Substantia nigra (tissue), 51 donors: ENCODE measurements at places on chromosomes 5 and 9.

DNA sequence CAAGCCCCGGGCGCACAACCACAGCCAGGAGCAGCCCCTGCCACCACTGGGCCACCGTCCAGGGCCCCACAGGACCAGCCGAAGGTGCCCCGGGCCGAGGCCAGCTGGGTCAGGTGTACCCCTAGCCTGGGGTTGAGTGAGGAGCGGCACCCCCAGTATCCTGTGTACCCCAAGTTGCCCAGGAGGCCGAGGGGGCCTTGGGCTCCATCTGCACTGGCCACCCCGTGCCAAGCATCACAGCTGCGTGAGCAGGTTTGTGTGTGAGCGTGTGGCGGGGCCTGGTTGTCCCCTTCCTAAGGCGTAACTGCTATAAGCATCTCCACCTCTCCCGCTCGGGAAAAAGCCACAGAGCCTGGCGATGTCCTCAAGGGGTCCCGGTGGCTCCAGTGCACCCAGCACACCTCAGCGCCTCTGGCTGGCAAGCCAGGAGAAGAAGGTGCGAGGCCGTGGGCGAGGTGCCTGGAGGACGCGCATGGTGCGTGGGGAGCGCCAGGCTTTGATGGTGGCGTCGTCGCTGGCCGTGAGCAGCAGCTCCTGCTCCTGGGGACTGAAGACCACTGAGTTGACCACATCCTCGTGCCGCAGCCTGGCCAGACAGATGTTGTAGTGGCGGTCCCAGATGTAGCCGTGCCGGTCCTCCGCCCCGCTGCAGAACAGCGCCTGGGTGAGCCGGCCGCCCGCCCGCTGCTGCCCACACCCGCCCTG lies 3.9 kb downstream of the FBXW5 start:
- DNase-seq = no peak

DNA sequence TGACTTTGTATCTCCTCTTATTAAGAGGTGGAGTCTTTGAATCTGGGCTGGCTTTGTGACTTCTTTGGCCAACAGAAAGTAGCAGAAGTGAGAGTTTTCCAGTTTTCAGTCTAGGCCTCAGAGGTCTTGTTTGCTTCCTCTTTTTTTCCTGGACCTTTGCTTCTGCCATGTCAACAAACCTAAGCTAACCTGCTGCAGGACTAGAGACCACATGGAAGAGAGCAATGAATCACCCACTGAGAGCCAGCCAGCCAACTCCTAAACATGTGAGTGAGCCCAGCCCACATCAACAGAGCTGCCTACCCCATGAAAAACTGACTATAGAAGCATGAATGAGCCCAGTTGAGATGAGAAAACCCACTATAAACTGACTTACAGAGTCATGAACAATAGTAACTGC lies 29.9 kb downstream of the MRPL22 start:
- no peak for DNase-seq

- peak; percentile 26 for DNase-seq
Measured at GRCh38 chr5:128782446-128782845, 182.8 kb upstream of the SLC27A6 start.

GRCh38 chr9:72371151-72371550 lies 6.1 kb upstream of the ZFAND5 start:
- no peak for DNase-seq

DNA sequence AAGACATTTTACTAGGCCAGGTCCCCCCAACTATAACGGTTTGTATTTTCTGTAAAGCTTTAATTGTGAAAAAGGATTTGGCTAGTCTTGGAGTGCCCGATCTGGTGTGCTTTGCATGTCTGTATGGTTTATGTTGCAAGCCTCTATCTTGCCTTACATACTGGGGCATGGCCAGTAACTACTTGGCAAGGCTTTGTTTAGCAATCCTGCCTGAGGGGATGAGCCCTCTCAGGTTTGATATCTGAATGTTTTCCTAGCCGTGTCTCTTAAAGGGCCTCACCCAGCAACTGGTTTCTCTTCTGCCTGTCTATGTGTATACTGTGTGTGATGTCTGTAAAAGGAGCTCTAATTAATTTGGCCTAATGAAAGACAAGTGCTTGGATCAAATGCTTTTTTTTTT lies 61.3 kb upstream of the SPINK5 start:
- no peak for DNase-seq

DNA sequence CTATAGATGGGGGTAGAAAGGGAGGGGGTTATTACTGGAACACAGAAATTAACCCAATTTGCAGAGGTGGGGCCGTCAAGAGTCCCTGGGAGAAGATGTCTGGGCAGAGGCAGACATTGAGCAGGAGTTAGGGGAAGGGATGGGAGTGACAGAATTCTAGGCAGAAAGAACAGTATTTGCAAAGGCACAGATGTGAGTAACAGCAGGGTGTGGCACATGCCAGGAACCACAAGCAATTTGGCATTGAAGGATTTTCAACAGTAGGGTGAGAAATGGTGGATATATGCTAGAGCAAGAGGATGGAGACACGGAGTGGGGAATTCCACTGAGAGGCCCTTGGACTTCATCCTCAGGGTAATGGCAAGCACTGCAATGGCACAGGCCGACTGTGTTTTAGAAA lies 71.6 kb upstream of the FRRS1L start:
- DNase-seq = no peak

- DNase-seq = no peak
Measured at GRCh38 chr9:13324988-13325387, 45.5 kb upstream of the MPDZ start.

DNA sequence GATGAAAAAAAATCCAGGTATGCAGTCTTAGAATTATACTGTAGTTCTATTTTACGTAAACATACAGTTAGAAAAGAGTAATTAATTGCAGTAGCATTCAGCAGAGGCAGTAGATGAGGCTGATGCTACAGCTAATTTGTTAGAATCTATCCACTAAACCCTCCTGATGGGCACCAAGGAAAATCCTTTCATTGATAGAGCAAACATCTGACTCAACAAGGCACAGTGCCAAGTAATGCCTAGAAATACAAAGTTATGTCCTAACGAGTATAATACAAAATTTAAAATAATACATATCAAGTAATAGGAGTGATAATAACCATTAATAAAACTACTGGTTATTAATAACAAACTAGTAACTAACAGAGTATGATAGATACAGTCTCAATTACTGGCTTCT lies 9.0 kb downstream of the MOCS2 start:
- DNase-seq = no peak

DNA sequence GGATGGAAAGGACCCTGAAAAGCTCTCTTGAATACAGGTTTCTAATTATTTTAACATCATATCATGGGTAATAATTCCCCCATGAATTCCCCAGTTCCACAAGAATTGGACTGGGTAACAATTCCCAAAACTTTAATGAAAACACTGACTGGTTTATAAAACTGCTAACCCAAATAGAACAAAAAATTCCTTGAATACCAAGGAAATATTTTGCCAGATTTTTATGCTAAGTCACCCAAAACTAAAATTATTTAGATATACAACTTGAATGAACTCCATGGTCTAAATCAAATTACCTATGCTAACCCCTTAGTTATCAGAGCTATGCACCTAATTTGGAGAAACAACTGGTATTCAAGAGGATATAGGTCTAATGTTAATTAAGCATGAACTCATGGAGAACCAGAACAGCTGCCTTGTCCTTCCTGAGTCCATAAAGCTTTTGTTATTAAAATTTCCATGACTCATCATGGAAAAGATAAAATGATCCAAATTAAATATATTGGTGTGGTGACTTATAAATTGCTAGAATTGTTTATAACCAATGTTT lies 164.9 kb upstream of the TUT7 start:
- no peak for DNase-seq

- no peak for DNase-seq
Measured at GRCh38 chr9:80797101-80797829, 892.1 kb downstream of the TLE1 start.

GRCh38 chr9:114603248-114603647 lies 7.8 kb upstream of the TMEM268 start:
- no peak for DNase-seq

DNA sequence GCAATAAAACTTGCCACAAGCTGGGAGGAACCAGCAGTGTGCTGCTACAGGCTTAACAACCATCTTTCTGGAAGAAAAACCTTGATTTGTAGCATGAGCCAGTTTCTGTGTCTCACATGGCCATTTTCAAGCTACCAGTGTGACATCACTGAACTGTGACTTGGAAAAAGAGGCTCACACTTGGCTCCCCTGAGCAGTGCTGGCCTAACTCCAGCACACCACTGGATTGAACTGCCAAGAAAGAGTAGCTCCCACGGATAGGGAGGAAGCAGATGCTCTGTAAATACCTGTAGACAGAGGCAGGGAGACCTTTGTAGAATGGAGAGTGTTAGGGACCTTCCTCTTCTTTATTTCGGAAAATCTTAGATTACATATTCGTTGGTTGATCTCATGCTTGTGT lies 197.9 kb downstream of the SH3GL2 start:
- peak; percentile 51 for DNase-seq

- no peak for DNase-seq
Measured at GRCh38 chr5:123116058-123116457, 27.0 kb downstream of the PRDM6 start.

DNA sequence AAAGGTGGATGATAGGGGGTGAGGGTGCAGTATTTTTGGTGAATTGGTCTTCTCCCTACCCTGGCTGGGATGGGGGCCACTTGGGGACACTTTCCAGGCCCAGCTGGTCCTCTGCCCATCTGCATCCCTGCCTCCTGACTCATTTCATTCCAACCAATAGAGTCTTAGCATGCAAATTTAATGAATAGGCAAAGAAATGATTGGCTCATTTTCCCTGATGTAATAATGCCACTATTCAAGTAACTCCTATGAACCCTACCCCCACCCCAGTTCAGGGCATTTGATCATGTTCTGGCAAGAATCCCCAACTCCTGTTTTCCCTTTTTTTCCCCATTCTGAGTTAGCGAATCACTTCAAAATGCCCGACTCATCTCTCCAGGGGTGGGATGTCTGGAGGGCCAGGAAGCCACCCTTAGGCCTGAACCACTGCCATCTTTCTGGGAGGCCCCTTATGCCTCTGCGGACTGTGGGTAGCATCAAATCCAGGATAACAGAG lies 56.7 kb downstream of the PCDH1 start:
- DNase-seq = peak; percentile 67

GRCh38 chr9:115593587-115594091 lies 475.7 kb upstream of the TNC start:
- DNase-seq = no peak

GRCh38 chr9:4984171-4984620 lies 876 bp upstream of the JAK2 start:
- DNase-seq = no peak

GRCh38 chr5:102554082-102554481 lies 55.3 kb upstream of the SLCO6A1 start:
- DNase-seq = no peak

- no peak for DNase-seq
Measured at GRCh38 chr9:26685818-26686217, 206.8 kb downstream of the CAAP1 start.

DNA sequence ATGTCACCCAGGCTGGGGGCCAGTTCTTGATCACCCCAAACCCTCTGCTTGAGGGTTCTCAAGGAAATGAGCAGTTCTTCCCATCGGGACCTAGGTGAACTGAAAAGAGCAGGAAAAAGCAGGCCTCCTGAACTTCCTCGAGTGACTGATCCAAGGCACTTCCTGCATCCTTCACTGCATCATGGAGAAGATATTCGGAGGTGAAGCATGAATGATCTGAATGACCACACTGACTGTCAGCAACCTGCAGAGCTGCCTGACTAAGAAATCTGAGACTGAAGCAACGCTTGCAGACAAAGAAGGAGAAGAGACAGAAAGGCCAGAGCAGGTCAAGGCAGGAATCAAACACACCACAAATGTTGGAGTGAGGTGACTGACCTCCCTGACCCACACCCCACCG lies 420.2 kb downstream of the AGTPBP1 start:
- DNase-seq = no peak

DNA sequence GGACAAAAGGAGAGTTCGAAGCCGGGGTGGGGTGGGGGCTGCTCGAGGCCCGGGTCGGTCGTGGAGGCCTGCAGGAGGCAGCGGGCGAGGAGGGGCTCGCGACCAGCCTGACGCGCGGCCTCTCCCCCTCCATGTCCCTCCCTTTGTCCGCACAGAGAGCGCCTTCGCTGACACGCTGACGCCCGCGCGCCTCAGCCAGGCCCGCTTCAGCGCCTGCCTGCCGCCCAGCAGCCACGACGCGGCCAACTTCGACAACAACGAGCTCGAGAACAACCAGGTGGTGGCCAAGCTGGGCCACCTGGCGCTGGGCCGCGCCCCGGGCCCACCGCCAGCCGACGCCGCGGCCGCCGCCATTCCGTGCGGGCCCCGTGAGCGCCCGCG lies 42.2 kb downstream of the NEURL1B start:
- no peak for DNase-seq

- DNase-seq = no peak
Measured at GRCh38 chr5:5085381-5085780, 54.7 kb upstream of the ADAMTS16 start.

DNA sequence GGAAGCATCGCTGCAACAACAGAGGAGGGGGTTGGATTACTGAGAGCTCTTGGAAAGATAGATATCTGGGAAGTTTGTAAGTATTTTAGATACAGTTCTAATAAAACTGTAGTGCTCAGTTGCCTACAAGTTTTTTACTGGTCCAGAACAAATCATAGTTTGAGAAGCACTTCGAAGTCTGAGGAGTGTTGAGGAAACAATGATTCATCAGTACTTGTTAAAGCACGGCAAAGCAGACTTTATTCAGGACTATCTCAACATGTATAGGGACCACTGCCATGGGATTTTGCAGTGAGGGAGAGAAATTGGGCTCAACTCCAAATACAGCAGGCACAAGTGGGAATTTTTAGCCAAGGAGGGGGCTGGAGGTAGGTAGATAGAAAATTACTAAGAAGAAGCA lies 25.3 kb upstream of the RECK start:
- no peak for DNase-seq

GRCh38 chr9:114785866-114786650 lies 19.8 kb downstream of the TNFSF15 start:
- no peak for DNase-seq

- no peak for DNase-seq
Measured at GRCh38 chr9:133448487-133448972, 11.2 kb upstream of the CACFD1 start.

- no peak for DNase-seq
Measured at GRCh38 chr9:111839387-111839786, 44.6 kb upstream of the SHOC1 start.

DNA sequence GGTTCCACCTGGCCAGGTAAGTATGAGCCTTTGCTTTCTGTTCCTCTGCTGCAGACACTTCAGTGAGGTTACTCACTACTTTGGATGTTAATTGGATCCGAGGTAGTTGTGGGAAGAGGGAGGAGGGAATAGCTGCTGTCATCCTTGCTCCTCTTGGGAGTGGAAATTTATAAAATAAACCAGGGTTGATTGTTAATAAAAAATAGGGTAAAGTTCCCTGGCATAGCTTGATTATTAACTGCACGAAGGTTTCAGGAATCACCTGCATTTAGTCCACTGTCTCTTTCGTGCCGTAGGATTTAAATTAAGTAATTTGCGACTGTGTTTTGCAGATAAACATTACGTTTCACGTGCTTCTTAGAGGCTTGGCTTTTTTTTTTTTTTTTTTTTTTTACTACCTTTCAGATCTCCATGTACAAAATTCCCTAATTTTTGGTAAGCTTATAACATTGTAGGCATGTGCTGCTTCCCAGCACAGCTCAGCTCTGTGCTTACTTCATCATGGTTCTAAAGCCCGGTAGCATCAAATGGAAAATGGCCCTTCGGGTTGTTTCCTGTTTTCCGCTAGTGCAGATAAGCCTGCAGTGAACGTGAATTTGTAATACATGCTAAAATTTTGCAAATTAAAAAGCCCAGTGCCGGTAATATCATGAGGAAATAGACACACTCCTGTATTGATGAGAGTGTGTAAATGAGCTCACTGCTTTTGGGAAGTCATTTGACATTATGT lies 26.9 kb upstream of the LTC4S start:
- no peak for DNase-seq
